Pulmonary artery endothelial cell (primary cell): ENCODE measurements at places on chromosomes 11 and 22.
A peak's percentile ranks its signal among the peaks of the same experiment; 100 is the strongest.

GRCh38 chr11:67240576-67241389 lies 25.5 kb upstream of the GRK2 start:
- DNase-seq = peak; percentile 37

GRCh38 chr11:78685156-78685555 lies 110.5 kb upstream of the NARS2 start:
- DNase-seq = no peak

GRCh38 chr11:111361052-111361801 lies 17.8 kb downstream of the POU2AF1 start:
- no peak for DNase-seq

DNA sequence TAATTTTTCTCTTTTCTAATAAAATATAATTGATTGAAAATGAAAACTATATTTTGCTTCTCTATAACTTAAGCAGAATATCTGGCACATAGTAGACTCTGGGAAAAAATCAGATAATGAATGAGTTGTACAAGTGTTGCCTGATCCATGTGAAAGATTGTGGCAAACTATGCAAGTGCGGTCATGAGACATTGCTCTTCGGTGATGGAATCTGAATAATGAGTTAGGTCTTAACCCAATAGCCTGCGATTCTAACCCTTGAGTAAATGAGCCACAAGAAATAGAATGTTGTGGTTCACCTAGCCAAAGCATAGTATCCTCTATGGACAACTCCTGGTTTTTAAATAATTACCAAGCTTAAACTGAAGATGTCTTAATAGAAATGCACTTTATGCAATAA lies 333.7 kb upstream of the LUZP2 start:
- DNase-seq = no peak

- DNase-seq = no peak
Measured at GRCh38 chr11:105670811-105671210, 60.9 kb downstream of the GRIA4 start.

DNA sequence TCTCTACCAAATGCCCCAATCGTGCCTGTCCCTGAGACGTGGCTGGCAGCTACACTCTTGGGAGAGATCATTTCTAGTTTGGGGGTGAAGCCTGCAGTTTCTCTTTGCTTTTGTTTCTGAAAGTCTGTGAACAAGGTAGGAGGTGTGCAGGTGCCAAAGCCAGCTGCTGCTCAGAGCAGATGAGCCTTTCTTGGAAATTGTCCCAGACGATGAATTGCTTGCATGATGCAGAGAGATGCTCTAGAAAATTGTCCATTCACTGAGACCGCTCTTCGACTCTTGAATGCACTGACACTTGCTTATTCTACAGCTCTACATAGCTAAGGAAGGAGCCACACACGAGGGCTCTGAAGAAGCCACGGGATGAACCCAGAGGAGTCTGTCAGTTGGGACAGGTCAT lies 225.6 kb upstream of the E2F8 start:
- no peak for DNase-seq

DNA sequence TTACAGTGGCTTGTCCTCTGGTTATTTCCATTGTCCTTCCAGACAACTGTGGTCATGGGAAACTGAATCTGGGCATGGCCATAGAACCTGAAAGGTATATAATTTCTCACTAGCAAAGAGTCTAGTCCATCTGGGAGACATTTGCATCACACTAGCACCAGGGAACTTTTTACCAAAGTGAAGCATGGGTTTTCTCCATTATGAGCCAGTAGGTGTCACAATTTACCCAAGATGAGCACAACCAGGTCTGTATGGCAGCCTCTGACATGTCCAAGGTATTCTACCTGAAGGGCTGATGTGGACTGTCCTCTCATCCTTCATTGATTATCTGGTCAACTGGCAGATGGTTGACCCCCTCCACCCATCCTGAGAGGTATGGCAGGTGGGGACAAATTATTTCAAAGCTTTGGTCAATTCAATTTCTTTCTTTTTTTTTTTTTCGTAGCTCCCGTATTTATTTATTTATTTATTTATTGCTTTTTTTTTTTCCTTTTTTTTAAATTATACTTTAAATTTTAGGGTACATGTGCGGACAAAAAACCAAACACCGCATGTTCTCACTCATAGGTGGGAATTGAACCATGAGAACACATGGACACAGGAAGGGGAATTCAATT lies 425.9 kb downstream of the TMEM135 start:
- DNase-seq = no peak

- DNase-seq = no peak
Measured at GRCh38 chr11:15500643-15501042, 385.9 kb downstream of the INSC start.

DNA sequence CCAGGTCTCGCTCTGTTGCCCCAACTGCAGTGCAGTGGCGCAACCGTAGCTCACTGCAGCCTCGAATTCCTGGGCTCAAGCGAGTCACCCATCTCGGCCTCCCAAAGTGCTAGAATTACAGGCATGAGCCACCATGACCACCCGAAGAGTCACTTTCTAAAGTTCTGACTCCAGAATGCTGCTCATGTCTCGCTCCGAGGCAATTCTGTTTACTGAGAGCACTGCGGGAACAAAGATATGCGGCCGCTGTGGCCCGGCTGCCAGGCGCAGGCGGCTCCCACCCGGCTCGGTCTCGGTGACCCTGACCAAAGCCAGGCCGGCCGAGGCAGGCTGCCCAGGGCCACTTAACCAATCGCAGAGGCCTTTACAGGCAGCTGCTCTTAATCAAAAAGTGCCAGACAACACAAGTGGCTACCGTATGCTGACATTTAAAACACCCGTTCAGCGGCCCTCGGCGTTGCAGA lies 78.7 kb downstream of the PHF21B start:
- no peak for DNase-seq

- DNase-seq = no peak
Measured at GRCh38 chr11:128897826-128898225, 6.7 kb downstream of the KCNJ5 start.

DNA sequence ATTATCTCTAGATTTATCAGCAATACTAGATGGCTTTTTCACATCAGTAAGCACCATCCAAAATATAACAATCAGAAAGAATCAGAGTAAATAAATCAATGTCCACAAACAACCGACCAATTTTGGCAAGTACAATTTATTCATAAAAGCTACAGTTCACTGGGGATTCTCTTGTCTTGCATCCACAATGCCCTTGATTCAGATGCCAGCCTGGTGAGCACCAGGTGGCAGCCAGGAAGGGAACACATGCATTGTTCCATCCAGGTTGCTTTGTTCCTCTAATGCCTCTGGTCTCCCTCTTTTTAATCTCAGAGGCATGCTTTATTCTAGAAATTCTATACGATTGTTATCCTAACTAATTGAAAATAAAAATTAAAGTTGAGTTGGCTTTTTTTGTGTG lies 242.1 kb upstream of the KIRREL3 start:
- DNase-seq = no peak

GRCh38 chr11:73716153-73717056 lies 44.5 kb downstream of the RAB6A start:
- no peak for DNase-seq

GRCh38 chr11:132030896-132031295 lies 660.5 kb downstream of the NTM start:
- DNase-seq = no peak

DNA sequence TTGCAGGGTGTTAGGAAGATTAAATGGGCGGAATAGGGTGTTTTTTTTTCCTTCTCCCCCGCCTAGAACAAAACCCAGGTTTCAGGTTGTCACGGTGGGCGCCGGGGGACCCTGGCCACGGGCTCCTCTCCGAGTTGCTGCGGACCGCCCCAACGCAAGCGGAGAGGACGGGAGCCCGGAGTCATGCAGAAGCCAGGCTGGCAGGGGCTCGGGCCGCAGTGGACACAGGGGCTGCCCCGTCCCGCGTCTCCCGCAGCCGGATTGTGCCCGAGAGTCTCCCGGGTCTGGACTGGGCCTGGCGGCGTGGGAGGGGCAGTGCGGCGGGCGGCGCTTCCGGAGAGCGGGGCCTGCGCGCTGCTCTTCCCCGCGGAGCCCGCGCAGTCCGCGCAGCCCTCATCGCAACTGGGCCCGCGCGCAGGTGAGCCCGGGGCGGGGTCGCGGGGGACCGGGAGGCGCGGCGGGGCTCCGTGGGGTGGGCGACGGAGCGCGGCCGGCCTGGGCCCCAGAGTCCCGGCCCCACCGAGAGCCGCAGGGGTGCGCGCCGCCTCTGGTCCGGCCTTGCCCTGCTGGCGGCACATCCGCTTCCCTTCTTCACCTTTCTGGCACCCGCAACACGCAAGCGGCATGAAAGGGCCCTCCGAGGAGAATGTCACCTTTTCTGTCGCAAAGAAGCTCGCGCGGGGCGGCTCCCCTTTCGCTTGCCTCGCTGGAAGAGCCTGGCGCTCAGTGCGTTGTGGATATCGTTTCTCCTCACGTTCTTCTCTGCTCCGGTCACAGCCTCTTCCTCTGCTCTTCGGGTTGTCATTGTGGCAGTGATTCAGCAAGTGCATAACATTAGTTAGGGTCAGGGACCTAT lies at the start of gene TIRAP:
Gene TIRAP, plus strand, starts transcription at position 358 of the 856 bp plus-strand sequence. CDS start 7,802 bp downstream, outside the sequence.
- DNase-seq = no peak

DNA sequence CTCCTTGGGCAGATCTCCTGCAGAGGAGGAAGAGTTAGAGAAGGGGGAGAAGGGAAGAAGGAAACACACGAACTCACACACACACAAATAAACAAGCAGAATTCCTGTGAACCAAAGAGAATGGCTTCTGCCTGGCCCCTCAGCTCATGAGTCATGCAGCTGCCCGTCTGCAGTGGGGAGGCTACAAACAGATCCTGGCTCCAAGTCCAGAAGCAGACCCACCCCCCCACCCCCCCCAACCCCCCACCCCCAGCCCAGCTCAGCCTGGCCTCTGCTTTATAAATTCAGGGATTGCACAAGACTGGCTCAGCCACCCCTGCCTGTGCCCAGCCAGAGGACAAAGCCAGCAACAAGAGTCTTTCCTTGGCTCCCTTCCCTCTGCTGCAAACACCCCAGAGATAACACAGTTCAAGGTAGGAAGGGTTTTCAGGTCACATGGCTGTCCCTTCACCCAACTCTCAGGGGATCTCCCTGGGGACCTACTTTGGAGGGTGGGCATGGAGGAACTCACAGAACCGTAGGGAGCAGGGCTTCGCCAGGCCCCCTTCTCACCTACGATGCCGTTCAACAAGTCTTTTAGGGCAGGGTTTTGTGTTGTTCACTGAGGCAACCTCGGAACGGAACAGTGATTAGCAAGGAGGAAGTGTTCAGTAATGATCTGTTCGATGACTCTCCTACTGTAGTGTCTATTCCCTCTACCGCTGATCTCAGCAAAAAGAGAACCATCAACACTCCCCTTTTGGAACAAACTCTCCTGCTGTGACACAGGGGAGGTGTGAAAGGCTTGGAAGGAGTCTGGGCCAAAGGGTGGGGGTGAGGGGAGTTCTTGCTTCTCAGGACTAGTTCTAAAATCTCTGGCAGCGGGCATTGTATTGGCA lies 35.5 kb downstream of the RPL27A start:
- peak; percentile 41 for DNase-seq

- no peak for DNase-seq
Measured at GRCh38 chr11:17542249-17542648, 2.0 kb downstream of the USH1C start.

- no peak for DNase-seq
Measured at GRCh38 chr11:91160661-91161060, 937.8 kb upstream of the CHORDC1 start.

GRCh38 chr11:113728814-113729213 lies 22.7 kb upstream of the TMPRSS5 start:
- no peak for DNase-seq

DNA sequence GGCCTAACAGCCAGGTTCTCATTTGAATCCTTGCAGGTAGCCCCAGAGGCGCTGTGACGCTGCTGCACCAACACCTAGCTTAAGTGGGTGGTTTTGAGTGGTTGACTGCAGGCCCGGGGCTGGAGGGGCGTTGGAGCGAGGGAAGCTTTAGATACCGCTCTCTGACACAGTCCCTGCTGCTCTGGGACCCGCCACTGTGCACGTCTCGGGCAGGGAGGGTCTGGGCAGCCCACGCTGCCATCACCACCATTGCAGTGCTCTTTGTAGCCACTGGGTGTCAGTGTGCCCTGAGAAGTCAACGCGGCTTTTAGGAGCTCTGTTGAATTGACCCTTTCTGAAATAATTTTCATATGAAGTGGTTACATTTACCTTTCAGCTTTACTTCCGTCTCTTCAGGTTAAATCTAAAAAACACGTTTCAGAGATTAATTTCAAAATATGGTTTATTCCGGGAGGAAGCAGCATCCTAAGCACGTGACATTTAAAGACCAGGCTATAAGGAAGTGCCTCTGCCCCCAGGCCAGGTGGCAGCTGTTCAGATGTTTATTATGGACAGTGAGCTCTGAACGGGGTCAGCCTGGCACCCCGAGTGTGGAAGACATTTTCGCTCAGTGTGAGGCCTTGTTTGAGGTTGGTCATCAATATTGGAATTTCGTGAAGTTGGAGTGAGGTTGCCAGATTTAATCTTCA lies 30.9 kb upstream of the PARVB start:
- peak; percentile 29 for DNase-seq

DNA sequence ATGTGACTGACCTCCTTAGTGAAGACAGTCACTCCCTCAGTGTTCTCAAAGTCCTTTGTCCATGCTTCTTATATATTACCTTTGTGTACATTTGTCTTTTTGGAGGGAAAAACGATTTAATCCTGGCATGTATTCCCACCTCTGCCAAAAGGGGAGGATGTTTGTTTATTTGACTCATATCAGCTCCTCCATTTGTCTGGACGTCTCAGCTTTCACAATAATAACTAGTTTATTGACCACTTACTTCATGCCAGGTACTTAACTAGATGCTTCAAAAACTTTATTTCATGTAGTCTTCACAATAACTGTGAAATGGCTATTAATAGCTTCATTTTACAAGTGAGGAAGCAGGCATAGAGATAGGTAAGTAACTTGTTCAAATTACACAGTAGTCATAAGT lies 5.3 kb downstream of the TBCEL start:
- no peak for DNase-seq

- DNase-seq = no peak
Measured at GRCh38 chr22:40237241-40237640, 59.5 kb downstream of the TNRC6B start.

GRCh38 chr11:27089746-27090145 lies 49.1 kb downstream of the BBOX1 start:
- no peak for DNase-seq

DNA sequence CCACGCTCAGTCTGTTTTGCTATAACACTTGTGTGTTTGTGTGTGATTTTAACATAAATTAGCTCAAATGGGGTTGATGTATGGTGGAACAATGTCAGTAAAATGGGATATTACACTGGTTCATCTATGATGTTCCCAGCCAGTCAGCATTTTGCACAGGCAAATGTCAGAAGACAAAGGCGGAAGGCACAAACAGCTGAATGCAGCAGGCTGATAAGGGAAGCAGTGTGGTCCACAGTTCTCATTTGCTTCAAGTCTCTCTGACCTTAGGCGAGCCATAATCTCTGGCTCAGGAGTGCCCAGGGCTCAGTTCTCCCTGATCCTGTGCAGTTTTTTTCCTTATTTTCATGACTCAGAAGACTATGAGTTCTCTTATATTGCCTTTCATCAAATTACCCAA lies 102.7 kb downstream of the FAR1 start:
- DNase-seq = no peak

DNA sequence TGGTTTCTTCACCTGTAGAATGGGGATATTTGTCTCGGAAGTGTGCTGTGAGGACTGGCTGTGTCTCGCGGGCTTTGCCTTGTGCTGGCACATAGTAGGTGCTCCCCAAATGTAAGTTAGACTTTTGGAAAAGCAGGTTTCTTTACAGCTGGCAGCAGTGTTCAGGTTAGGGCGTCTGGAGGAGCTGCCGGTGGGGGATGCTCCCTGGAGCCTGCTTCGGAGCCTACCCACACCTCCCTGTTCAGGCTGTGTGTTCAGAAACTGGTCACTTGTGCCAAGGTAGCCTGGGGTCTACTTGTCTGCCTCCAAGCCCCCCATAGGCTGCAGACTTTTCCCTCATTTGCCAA lies 60.0 kb downstream of the OTOG start:
- no peak for DNase-seq
